Ovary (tissue), 10 donors: ENCODE measurements at places on chromosomes 11 and 22. TPM values are rescaled to one million over a fixed set of nuclear protein-coding genes. Genes with fewer than 3 reads are reported as not detected.

MMP13 gene
- total RNA-seq: not detected

- no peaks in the 10 kb centered on the region for H3K27me3 ChIP-seq
- H3K4me3 ChIP-seq: no peak overlapping the region
- H3K4me1 ChIP-seq: no peaks in the 10 kb centered on the region
- no peak overlapping the region for H3K27ac ChIP-seq
- H3K36me3 ChIP-seq: no peaks in the 10 kb centered on the region
These were observed 60.9 kb upstream of the NECTIN1 start for GRCh38 chr11:119789766-119790407.

CLDN5 gene
- total RNA-seq: 53.9 TPM

GRCh38 chr11:131748151-131749050 lies 378.0 kb downstream of the NTM start:
- H3K36me3 ChIP-seq: no peaks in the 10 kb centered on the region
- DNase-seq: no peak
- no peak overlapping the region for H3K27ac ChIP-seq
- no peaks in the 10 kb centered on the region for H3K27me3 ChIP-seq
- H3K4me3 ChIP-seq: no peak overlapping the region
- H3K4me1 ChIP-seq: no peaks in the 10 kb centered on the region

MRGPRX4 gene
- not detected for total RNA-seq

- no peaks in the 10 kb centered on the region for H3K27me3 ChIP-seq
- H3K36me3 ChIP-seq: no peaks in the 10 kb centered on the region
- no peak for DNase-seq
- H3K4me3 ChIP-seq: peak overlapping the region; percentile 11
- H3K4me1 ChIP-seq: peaks cover 17% of the 10 kb centered on the region
- H3K27ac ChIP-seq: peak overlapping the region; percentile 8
These were observed 9.1 kb downstream of the DCHS1 start for GRCh38 chr11:6646576-6646917.

SCGB1C1 gene
- total RNA-seq: not detected

DNA sequence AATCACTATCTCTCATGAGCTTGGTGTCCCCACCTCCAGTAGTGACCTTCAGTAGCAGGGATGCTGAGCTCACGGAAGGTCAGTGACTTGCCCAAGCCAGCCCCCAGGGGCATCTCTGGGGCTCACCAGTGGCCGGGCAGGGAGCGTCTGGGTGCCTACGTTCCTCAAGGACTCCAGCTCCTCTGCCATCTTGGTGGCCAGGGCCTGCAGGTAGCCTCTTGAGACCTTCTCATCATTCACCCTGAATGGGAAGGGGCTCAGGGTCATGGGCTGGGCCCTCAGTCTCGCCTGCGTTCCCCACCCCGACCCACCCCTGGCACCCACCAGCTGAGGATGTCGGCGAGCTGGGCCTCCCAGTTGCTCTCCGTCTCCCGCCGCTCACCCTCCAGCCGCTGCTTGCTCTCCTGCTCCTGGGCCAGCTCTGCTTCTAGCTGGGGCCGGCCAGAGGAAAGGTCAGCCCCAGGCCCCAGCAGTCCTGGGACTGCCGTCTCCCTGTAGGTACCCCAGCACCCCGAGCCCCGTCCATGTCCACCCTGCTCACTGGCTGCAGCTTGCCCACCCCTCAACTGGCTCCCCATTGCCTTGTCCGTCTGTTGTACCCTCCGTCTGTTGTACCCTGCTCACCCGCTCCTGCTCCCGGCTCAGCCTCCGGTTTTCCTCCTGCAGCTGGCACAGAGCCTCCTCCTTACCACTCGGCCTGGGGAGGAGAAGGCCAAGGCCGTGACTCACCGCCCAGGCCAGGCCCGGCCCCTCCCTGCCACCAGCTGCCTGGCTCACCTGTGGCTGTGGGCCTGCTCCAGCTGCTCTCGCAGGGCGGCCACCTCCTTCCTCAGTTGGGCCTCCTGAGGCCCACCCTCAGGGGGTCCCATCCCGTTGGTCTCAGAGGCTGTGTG lies 9.5 kb downstream of the CDC42BPG start:
- no peak overlapping the region for H3K27ac ChIP-seq
- no peaks in the 10 kb centered on the region for H3K27me3 ChIP-seq
- no peak overlapping the region for H3K4me3 ChIP-seq
- H3K4me1 ChIP-seq: no peaks in the 10 kb centered on the region
- no peaks in the 10 kb centered on the region for H3K36me3 ChIP-seq
- no peak for DNase-seq

DNA sequence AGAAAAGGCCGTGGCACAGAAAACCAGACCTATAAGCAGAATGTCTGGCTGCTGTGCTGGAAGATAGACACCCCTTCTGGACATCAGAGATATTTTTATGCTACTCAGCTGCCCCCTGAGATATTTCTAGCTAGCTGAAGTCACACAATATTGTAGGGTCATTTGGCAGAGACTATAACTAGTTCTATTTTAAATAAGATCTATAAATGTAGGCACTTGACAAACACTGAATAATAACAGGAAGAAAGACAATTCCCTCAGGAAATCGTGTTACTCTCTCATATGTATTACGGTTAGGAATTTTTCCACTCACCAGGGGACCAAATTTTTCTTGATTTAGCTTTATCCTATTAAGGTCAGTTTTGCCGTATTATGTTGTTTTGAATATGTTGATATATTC lies 845.4 kb downstream of the OPCML start:
- H3K27me3 ChIP-seq: no peaks in the 10 kb centered on the region
- no peak for DNase-seq
- H3K36me3 ChIP-seq: no peaks in the 10 kb centered on the region
- H3K4me3 ChIP-seq: no peak overlapping the region

SLC22A9 gene
- not detected for total RNA-seq

DNA sequence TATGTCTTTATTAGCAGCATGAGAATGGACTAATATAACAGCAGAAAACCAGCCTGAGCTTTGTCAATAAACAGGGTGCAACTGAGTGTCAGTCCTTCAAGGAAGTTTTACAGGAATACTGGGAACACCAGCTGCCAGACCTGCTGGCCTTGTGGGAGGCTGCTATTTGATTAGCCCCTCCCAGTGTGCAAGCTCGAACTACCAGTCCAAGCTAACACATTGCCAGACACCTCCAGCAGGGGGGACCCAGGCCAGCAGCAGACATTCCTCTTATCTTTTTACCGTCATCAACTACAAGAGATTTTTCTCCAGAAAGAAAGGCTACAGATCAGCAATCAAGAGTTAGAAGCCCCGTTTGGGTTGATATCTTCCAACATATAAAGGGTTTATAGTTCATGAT lies 942.8 kb upstream of the TENM4 start:
- no peaks in the 10 kb centered on the region for H3K4me1 ChIP-seq
- no peak overlapping the region for H3K4me3 ChIP-seq
- DNase-seq: no peak
- no peaks in the 10 kb centered on the region for H3K27me3 ChIP-seq

MRE11 gene
- total RNA-seq: 18.4 TPM

DNA sequence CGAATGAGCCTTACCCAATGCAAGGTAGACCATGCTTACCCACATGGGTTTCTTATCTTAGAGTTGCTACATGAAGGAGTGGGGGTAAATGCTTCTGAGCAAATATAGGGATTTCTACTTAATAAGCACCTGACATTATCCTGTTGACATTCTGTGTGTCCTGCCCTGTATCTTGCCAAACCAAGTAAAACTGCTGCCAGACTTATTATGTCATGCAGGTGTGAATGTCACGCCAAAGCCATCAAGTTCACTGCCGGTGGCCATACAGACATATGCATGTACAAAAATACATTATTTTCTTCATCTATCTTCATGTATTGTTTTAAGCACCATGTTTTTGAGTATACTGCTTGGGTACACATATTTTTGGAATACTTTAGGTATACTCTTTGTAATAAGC lies 70.2 kb downstream of the NOX4 start:
- H3K4me1 ChIP-seq: no peaks in the 10 kb centered on the region
- H3K36me3 ChIP-seq: no peaks in the 10 kb centered on the region
- no peak for DNase-seq
- H3K27ac ChIP-seq: no peak overlapping the region

GRCh38 chr11:73227571-73228211 lies 9.6 kb downstream of the P2RY2 start:
- H3K4me3 ChIP-seq: no peak overlapping the region
- H3K36me3 ChIP-seq: no peaks in the 10 kb centered on the region
- no peak for DNase-seq
- no peaks in the 10 kb centered on the region for H3K4me1 ChIP-seq
- no peak overlapping the region for H3K27ac ChIP-seq

- no peaks in the 10 kb centered on the region for H3K36me3 ChIP-seq
- no peaks in the 10 kb centered on the region for H3K27me3 ChIP-seq
- H3K27ac ChIP-seq: no peak overlapping the region
- DNase-seq: no peak
- no peak overlapping the region for H3K4me3 ChIP-seq
These were observed 600.0 kb downstream of the BRD1 start for GRCh38 chr22:49227670-49228069.

TMEM45B gene
- total RNA-seq: 0.57 TPM

DNA sequence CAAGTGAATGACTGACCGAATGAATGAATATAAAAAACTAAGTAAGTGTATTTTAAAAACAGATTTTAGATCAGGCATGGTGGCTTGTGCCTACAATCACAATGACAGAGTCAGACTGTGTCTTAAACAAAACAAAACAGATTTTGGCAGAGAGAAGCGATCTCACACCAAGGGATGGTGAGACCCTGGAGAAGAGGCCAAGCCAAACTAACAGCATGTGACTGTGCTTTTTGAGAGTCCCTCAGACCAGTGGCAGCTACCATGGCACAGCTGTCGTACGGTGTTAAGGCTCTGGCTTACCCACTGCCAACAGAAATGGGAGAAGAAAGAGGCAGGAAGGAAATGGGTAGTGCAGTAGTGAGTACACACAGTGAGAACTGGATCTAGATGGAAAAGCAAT lies 60.6 kb downstream of the SGSM3 start:
- H3K4me1 ChIP-seq: no peaks in the 10 kb centered on the region
- DNase-seq: no peak
- no peaks in the 10 kb centered on the region for H3K27me3 ChIP-seq
- H3K4me3 ChIP-seq: no peak overlapping the region
- no peak overlapping the region for H3K27ac ChIP-seq
- no peaks in the 10 kb centered on the region for H3K36me3 ChIP-seq

DNA sequence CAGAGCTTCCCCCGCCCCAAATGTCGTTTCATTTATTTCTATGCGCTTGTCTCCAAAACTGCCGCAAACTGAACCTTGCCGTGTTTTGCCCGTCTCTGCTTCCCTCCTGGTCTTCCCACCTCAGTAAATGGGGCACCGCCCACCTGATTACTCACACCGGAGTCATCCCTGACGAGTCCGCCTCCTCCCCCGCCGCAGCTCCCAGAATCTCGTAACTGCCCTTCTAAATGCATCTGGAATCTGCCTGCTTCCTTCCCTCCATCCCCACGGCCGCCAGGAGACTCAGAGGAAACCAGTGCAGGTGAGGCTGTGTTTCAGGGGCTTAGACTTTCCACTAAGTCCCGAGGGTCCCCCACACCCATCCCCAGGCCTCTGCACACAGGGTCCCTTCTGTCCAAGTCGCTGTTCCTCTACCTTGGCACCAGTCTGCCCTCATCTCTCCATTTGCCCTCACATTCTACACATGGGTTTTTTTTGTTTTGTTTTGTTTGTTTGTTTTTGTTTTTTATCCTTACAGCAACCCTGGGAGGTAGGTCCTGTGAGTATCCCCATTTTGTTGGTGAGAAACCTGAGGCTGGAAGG lies 62.6 kb upstream of the PHF21B start:
- no peak overlapping the region for H3K27ac ChIP-seq
- no peaks in the 10 kb centered on the region for H3K27me3 ChIP-seq
- H3K36me3 ChIP-seq: no peaks in the 10 kb centered on the region
- no peaks in the 10 kb centered on the region for H3K4me1 ChIP-seq

SYT12 gene
- not detected for total RNA-seq
